ENCODE measurements at places on chromosomes 3 and 15.
A peak's percentile ranks its signal among the peaks of the same experiment; 100 is the strongest.

- no peak overlapping the region for H3K27ac ChIP-seq
- no peak for DNase-seq
- H3K27me3 ChIP-seq, result peaks cover 3% of the 10 kb centered on the region
- no peaks in the 10 kb centered on the region for H3K36me3 ChIP-seq
Measured at GRCh38 chr3:186839874-186840641, 2.5 kb upstream of the ADIPOQ start.

DNA sequence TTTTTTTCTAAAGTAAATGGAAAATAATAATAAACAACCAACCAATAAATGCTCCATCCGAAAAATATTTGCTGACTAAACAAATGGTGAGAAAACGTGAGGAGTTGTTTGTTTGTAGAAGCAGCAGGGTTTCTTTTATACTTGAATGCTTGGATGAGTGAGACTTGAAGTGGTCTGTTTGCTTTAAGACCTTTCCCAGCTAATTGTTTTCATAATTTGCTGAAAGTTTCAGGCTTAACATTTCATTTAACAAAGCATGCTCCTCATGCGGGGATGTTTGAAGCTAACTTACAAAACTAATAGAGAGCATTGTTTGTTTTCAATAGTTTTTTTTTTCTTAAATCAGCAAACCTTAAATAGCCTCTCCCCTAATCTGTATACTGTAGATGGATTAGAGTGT is 484.6 kb downstream of the ROBO2 start:
- H3K27ac ChIP-seq, result no peak overlapping the region
- no peak overlapping the region for H3K4me3 ChIP-seq
- H3K36me3 ChIP-seq, result no peaks in the 10 kb centered on the region
- H3K4me1 ChIP-seq, result no peaks in the 10 kb centered on the region
- H3K27me3 ChIP-seq, result no peaks in the 10 kb centered on the region
- no peak for DNase-seq

DNA sequence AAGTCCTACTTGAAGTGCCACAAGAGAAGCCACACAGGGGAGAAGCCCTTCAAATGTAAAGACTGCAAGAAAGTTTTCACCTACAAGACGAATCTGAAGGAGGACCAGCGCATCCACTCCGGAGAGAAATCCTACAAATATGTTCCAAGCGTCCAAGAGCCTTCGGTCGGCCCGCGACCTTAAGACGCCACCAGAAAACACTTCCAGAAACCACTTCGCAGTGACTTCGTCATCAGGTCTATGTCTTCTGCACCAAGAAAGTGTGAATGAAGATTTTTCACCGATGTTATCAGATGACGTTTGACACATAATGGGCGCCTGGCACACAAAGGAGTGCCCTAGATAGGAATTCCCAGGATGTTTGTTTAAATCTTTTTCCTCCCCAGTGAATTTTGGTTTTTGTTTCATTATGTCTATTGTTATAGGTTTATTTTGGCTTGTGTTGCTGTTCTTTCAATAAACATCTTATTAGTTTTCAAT is 24.1 kb upstream of the ARPIN start:
- H3K36me3 ChIP-seq, result no peaks in the 10 kb centered on the region
- H3K27me3 ChIP-seq, result peaks cover 3% of the 10 kb centered on the region
- no peak for DNase-seq

DNA sequence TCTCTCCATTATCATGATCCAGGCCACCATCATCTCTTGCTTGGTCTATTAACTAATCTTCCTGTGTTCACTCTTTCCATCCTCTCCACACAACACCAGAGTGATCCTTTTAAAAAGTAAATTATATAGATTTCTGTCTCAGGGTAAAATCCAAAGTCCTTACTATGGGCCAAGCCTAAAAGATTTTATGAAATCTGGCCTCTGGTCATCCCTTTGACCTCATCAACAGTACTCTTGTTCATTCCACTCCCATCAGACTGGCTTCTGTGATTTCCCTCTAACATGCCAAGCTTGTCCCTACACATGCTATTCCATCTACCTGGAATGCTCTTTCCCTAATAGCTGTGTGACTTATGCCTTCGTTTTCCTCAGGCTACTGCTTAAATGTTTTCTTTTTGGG is 8.3 kb upstream of the TIPARP start:
- H3K4me3 ChIP-seq, result no peak overlapping the region
- H3K27me3 ChIP-seq, result no peaks in the 10 kb centered on the region
- peaks cover 53% of the 10 kb centered on the region for H3K4me1 ChIP-seq
- no peaks in the 10 kb centered on the region for H3K36me3 ChIP-seq

DNA sequence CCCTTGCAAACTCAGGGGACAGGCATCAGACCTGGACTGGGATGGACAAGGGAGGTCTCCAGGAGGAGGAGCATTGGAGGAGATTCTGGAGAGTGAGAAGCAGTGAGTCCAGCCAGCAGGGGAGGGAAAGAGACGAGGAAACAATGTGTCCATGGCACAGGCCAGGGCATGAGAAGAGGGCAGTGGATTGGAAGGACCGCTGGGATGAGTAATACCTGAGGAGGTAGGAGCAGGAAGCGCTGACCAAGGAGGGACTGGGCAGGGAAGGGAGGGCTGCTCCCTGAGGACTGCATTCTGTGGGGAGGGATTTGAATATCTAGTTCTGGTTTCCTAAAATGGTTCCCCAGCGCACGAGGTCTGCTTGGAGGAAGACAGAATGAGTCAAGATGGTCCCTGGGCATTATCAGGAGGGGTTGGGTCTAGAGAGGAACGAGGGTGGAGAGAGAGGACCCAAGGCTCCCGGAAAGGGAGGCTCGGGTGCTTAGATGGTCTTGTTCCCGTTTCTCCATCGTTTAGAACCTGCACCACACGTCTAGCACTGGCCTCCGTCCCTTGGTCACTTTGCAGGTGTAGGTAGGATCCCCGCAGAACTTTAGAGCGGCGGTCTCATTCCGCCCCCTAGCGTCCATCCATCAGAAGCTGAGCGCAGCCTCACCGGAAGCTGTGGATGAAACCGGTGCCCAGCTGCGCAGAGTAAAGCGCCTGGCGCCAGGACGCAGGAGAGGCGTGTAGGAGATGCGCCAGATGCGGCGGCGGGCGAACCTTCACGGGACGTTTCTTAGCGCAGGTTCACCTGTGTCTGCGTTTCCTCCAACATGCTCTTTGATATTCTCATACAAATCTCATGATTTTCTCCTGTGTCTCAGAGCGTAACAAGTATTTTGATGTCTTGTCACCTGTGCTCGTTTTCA is 190.7 kb upstream of the NDN start:
- no peak overlapping the region for H3K27ac ChIP-seq
- H3K27me3 ChIP-seq, result no peaks in the 10 kb centered on the region
- no peaks in the 10 kb centered on the region for H3K4me1 ChIP-seq
- no peak overlapping the region for H3K4me3 ChIP-seq

GRCh38 chr3:144051211-144051610 is 79.6 kb downstream of the DIPK2A start:
- H3K4me1 ChIP-seq, result no peaks in the 10 kb centered on the region
- H3K4me3 ChIP-seq, result no peak overlapping the region
- no peaks in the 10 kb centered on the region for H3K36me3 ChIP-seq
- no peak for DNase-seq

DNA sequence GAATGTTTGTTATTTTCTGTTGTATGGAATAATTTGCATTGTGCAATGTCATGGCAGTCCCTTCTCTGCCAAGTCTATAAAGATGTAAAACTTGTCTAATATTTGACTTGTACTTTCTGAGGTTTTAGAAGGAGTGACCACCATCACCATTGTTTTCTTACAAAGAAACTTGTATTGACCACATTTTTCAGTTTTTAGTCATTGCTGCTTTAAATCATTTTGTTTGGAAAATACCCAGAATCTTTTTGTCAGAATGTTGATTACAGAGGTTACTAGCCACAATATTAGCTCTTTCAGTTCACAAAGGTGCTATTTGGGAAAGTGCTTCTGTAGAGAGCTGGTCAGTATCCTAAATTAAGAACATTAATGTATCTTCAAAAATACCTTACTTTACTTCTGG is 532.4 kb upstream of the GBE1 start:
- no peak overlapping the region for H3K4me3 ChIP-seq
- no peaks in the 10 kb centered on the region for H3K4me1 ChIP-seq
- H3K36me3 ChIP-seq, result no peaks in the 10 kb centered on the region
- no peak overlapping the region for H3K27ac ChIP-seq
- no peak for DNase-seq

- no peaks in the 10 kb centered on the region for H3K4me1 ChIP-seq
- no peak overlapping the region for H3K4me3 ChIP-seq
- peaks cover 27% of the 10 kb centered on the region for H3K27me3 ChIP-seq
- peaks cover 5% of the 10 kb centered on the region for H3K36me3 ChIP-seq
Measured at GRCh38 chr15:76038512-76038911, 21.3 kb upstream of the TMEM266 start.

DNA sequence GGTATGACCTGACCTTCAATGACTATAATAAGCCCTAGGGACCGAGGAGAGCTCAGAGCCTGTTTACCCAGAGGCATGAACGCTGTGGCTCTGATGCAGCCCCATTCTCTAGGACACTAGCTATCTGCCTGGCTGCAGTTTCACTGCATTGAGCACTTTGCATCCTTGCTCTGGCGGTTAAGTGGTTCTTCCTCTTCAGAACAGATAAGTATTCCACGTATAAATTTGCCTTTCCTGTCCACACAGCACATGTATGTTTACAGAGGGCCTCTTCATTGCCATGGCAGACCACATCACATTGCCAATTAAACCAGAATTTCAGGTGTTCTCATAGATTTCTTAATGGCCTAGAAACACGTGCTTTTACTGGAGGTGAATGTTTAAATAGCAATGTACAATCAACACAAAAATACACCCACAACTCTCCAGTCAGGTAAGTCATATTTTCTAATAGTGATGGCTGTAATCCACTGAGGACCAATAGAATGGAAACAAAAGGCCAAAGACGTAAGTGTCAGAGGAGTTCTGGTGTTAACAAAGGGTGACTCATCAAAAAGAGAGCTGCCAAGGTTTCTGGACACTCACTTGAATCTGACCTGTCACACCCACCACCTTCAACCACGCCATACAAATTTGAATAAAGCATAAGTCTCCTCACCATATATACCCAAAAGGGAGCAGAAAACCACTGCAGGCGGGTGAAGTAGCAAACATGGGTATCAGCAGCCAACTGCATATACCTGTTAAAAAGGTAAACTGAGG is 553.4 kb downstream of the OCA2 start:
- no peaks in the 10 kb centered on the region for H3K27me3 ChIP-seq
- H3K27ac ChIP-seq, result no peak overlapping the region
- H3K4me3 ChIP-seq, result no peak overlapping the region
- H3K4me1 ChIP-seq, result no peaks in the 10 kb centered on the region
- DNase-seq, result no peak
- no peaks in the 10 kb centered on the region for H3K36me3 ChIP-seq

DNA sequence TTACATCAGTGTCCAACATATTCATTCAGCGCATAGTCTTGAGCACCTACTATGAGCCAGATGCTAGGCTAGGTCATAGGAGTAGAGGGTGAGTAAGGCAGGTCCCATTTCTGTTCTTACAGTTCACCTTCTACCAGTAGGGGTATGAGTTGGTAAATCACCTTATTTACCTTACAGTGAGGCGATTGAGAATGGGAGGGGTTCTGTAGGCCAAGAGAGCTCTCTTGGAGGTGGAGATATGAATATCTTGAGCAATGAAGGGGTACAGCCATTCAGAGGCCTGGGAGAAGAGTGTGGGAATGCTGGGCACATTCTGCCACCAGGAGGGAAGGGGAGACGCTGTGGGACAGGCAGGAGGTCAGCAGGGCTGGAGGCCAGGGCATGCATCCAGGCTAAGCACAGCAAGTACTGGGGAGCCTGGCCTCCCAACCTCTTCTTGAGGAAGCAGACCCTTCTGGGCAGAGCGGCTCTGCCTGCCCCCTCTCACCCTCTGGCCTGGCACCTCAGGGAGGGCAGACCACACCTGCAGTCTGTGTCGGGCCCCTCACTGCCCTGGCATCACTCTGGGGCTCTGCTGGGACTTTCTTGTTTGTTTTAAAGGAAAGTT is 123.4 kb downstream of the EEFSEC start:
- no peaks in the 10 kb centered on the region for H3K4me1 ChIP-seq
- H3K4me3 ChIP-seq, result no peak overlapping the region
- peaks cover 4% of the 10 kb centered on the region for H3K36me3 ChIP-seq
- no peaks in the 10 kb centered on the region for H3K27me3 ChIP-seq
- no peak for DNase-seq
- no peak overlapping the region for H3K27ac ChIP-seq

- H3K4me1 ChIP-seq, result peaks cover 2% of the 10 kb centered on the region
- no peak for DNase-seq
- H3K4me3 ChIP-seq, result no peak overlapping the region
- H3K36me3 ChIP-seq, result no peaks in the 10 kb centered on the region
Measured at GRCh38 chr3:53843195-53844177, 2.7 kb downstream of the CHDH start.

DNA sequence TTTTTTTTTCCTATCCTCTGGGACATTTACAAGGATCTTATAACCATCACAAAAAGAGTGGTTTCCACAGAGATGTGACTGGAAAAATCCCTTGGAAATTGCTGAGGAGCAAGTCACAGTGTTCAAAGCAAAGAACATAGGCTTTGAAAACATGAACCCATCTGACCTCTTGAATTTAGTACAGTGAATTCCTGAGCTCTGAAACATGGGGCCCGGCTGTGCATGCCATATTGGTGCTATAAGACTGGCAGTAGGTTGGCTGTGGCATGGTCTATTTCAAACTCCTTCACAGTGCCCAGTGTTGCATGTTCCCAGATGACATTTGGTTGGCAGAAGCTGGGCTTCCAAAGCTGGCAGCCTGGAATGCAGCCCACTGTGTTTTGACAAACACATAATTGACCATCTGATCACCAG is 202.2 kb downstream of the TIGIT start:
- peaks cover 18% of the 10 kb centered on the region for H3K4me1 ChIP-seq
- no peaks in the 10 kb centered on the region for H3K36me3 ChIP-seq
- DNase-seq, result no peak
- no peak overlapping the region for H3K4me3 ChIP-seq
- no peak overlapping the region for H3K27ac ChIP-seq
- peaks cover 5% of the 10 kb centered on the region for H3K27me3 ChIP-seq

GRCh38 chr3:45923755-45924154 is 19.5 kb upstream of the CXCR6 start:
- H3K27me3 ChIP-seq, result no peaks in the 10 kb centered on the region
- no peak overlapping the region for H3K27ac ChIP-seq
- peaks cover 50% of the 10 kb centered on the region for H3K36me3 ChIP-seq
- DNase-seq, result peak; percentile 39

DNA sequence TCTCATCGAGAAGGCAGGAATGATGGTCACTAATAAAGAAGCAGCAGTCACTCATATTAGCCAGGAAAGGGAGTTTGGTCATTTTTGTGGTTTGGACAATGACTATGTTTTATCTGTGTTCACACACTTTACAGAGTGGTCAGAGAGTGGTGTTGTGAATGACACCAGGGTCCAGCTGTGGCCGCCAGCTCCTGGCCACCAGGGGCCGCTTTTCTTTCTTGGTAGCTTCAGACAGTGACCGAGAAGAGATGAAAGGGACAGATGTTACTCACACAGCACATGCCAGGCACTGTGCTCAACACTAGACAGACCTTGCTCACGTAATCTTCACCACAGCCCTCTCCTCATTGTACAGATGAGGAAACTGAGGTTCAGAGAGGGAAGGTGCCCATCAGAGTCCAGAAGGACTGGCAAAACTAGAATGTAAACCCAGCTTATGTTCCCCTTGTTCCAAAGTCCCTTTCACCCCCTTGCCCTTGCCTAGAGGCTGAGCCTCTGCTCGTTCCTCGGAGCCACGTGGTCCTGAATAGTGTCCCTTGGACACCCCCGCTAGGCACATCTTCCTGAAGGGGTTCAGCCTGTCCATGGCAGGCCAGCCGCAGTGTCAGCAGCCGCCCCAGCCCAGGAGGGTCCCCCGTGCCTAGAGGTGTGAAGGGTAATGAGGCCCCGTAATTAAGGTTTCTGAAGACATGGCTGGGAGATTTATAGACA is 55.6 kb downstream of the CYP11A1 start:
- H3K4me3 ChIP-seq, result no peak overlapping the region
- no peaks in the 10 kb centered on the region for H3K36me3 ChIP-seq
- peaks cover 13% of the 10 kb centered on the region for H3K4me1 ChIP-seq
- H3K27ac ChIP-seq, result no peak overlapping the region

Measured in activated CD4-positive, alpha-beta memory T cell treated with anti-CD3 and anti-CD28 coated beads for 36 hours (primary cell).